KBM-7 (cell line): ENCODE measurements at places on chromosomes 2 and 18.

DNA sequence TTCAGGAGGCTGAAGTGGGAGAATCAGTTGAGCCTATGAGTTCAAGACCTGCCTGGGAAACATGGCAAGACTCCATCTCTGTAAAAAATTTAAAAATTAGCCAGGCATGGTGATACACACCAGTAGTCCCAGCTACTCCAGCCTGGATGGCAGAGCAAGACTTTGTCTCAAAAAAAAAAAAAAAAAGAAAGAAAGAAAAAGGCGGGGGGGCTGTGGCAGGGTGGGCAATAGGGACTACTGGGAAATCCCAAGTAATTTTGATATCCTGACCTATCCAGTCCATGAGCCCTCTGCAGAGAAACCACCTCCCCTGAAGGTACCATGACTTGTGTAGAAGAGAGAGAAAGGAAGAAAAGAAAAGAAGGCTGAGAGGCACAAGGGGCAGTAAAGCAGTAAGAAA is 45.3 kb downstream of the ALPK2 start:
- no peak for DNase-seq

DNA sequence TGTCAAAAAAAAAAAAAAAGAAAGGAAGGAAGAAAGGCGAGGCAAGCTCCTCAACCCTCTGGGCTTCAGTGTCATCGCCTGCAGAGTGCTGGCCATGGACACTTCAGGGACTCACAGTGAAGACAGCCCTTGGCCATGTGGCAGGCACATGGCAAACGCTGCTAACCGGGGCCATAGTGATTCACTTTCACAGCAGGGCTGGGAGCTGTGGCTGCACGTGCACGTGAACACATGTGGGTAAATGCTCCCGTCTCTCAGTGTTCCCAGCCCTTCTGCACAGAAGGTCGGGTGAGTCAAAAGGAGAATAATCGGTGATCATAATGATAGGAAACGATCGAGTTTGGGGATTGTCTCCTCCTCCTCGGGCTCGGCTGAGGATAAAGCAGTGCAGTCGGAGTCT is 46.1 kb upstream of the UBE2F start:
- no peak for DNase-seq

- DNase-seq, result no peak
Observed at GRCh38 chr2:223826995-223827394, 10.4 kb downstream of the AP1S3 start.

- DNase-seq, result no peak
Observed at GRCh38 chr2:109677835-109678580, 63.8 kb downstream of the SOWAHC start.

- no peak for DNase-seq
Observed at GRCh38 chr2:152525277-152525838, 190.4 kb downstream of the FMNL2 start.

- DNase-seq, result no peak
Observed at GRCh38 chr2:235489897-235490296, 3.9 kb upstream of the AGAP1 start.

DNA sequence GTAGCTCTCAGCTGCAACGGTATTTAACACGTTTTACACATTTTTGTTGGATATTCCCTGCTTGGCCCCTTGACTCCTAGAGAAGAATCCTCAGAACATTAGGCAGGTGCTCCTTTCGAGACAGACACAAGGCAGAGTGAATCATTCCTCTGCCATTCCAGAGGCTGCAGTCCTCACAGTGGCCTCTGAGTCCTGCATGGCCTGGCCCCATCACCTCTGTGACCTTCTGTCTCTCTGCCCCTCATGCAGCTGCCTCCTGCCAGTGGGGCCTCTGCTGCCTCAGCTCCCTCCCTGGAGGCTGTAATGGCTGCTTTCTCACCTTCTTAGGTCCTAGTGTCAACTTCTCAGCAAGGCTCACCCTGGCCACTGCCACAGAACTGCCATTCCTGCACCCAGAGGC is 101.3 kb downstream of the PTPRM start:
- DNase-seq, result no peak

- DNase-seq, result no peak
Observed at GRCh38 chr2:150449856-150450255, 37.6 kb downstream of the RND3 start.

- DNase-seq, result no peak
Observed at GRCh38 chr2:897091-897490, 53.6 kb upstream of the SNTG2 start.

GRCh38 chr18:75249672-75250470 is 39.3 kb downstream of the TSHZ1 start:
- peak; percentile 82 for DNase-seq

DNA sequence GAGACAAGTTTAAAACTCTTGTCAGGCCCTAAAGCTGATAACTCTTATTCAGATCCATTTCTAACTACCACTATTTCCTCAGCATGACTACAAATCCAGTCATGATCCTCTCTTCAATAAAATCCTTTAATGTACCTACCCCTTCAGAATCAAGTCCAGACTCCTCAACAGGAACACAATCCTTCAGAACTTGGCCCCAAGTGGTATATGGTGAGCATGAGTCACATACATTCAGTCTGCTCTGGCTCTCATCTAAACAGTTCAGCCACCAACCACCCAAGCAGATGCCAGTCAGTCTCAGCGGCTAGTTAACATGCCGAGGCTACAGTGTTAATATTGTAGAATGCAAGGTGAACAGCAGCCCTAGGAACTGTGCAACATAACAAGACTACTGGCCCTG is 9.7 kb downstream of the LMAN2L start:
- no peak for DNase-seq

DNA sequence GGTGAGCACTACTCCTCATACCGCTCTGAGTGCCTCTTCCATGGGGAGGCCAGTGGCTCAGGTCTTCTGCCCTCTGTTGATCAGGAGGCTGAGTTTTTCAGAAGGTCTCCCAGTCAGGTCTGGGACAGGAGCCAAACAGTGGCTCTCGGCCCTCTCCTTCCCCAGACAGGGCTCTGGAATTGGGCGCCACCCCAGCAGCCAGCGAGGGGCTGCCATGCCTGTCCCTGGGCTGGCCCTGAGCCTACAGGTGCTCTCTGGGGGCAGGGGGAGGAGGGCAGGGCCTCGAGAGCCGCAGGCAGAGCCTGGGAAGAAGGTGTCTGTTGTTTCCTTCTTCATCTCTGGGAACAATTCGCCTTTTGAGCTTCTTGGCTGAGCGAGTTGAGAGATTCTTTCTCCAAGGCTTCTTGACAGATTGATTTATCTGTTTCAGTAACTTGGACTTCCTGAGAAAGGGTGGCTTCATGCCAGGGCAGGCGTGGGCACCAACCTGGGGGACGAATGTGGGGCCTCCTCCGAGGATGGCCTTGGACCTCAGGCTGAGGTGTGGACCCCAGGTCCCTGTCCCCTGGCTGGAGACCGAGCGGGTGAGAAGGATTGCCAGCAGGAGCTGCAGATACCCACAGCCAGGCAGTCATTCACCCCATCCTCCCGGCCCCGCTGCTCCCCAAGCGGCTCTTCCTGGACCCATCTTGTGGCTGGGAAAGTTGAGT is 64.7 kb upstream of the GLI2 start:
- DNase-seq, result no peak

- no peak for DNase-seq
Observed at GRCh38 chr2:191859681-191860080, 12.8 kb upstream of the CAVIN2 start.

DNA sequence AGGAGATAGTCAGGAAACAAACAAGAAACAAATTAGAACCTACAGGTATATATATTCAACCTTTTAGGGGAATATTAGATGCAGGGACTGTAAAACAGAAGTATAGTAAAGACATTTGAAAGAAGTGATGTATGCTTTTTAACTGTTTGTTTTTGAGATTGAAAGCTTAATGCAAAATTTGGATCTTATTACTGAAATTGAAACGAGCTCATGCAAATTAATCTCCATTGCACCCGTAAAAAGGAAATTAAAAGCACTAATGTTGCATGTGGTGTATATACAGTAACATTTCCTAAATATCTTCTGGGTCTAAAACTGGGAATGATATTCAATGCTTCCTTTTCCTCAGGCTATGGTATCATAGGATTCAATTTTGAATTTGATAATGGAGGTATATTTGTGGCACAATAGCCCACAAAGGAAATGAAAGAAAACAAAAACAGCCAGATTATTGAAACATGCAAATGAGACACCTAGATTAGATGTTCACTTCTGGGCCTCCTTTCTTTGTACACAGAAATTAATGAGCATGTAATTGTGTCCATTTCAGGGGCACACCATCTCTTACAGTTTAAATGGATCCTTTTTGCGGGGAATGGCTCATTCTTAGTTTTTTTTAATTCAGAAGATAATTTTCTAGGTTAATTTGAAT is 1.6 kb upstream of the ELOA2 start:
- no peak for DNase-seq

DNA sequence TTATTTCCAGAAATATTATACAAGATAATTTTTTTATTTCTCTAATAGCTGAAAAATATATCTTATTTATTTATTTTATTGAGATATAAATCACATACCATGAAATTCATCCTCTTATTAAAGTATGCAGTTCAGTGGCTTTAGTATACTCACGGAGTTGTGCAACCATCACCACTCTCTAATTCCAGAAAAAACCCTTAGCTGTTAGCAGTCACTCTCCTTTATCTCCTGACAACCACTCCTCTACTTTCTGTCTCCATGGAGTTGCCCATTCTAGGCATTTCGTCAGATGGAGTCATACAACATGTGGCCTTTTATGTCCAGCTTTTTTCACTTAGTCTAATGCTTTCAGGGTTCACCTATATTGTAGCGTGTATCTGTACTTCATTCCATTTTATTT is 66.5 kb downstream of the TCF7L1 start:
- DNase-seq, result no peak

DNA sequence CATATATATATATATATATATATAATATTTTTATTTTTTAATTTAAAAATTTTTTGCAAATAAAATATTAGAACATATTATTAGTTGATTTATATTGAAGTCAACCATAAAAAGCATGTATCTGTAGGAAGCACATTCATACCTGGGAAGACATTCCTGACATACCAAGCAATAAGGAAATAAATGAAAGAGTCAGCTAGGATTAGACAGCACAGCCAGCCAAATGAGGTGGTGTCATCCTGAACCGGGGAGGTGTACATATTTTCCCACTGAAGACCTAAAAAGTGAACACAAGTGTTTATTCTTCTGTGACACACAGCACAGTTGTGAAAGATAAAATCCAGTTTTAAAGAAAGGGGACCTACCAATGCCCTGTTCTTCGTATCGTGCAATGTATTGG is 149.2 kb downstream of the ABCA12 start:
- no peak for DNase-seq

DNA sequence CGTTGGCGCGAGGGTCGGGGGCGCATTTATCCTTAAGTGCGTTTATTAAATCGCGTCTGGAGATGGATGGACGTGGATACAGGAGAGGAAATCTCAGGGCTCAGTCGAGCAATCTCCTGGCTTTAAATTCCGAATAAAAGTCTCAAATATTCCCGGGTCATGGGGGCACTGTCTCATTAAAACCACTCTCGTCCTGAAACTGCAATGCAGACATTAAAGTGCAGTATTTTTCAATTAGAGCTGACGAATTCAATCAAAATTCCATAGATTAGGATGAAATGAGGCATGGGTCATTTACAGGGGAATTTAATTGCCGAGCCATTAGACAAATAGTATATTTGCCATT is 10.7 kb upstream of the GBX2 start:
- DNase-seq, result no peak

- no peak for DNase-seq
Observed at GRCh38 chr2:51103205-51103604, 71.3 kb upstream of the NRXN1 start.

DNA sequence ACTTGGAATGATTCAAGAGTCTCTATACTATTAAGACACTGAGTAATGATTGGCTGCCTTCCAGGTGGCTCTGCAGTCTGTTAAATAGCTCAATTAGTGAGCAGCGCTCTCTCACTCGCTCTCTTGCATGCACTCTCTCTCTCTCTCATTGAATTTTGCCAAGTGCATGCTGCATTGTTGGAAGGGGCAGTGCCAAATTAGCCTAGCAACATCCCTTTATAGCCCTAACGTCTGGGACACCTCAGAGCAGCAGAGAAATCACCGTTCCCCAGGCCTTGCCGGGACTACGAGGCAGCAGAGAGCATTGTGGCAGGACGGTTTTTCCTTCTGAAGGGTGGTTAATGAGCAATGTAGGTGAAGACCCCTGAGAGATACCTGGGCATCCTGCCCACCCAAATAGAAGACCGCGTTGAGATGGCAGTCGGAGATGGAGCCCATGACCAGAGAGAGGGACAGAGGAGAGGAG is 447.6 kb upstream of the POU3F3 start:
- no peak for DNase-seq

- DNase-seq, result no peak
Observed at GRCh38 chr2:196944570-196944969, 18.1 kb upstream of the PGAP1 start.

GRCh38 chr2:132623096-132623839 is 46.7 kb downstream of the LYPD1 start:
- DNase-seq, result no peak

GRCh38 chr2:24723665-24724064 is 69.5 kb downstream of the PTRHD1 start:
- no peak for DNase-seq

GRCh38 chr18:12282442-12283039 is 25.5 kb upstream of the TUBB6 start:
- no peak for DNase-seq

DNA sequence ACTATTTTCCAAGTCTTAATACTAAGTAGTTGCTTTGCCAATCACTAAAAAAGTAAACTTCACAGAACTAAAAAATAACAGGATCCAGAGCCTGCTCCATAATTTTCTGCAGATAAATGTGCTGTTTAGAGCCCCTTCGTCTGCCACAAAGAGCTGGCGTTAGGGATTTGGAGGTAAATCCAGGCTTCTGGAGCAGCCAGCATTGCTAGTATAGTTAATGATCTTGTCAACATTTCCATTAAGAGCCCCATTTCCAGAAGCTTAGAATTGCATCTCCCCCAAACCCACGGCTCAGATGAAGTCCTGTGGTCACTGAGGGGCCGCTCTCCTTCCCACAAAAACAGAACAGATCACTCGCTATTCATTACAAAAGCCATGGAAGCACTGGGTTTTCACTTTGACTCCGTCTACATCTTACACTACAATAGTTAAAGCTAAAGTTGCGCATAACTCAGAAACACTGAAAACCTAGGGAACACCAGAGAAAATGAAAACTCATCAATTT is 41.9 kb downstream of the ZNF516 start:
- DNase-seq, result no peak

DNA sequence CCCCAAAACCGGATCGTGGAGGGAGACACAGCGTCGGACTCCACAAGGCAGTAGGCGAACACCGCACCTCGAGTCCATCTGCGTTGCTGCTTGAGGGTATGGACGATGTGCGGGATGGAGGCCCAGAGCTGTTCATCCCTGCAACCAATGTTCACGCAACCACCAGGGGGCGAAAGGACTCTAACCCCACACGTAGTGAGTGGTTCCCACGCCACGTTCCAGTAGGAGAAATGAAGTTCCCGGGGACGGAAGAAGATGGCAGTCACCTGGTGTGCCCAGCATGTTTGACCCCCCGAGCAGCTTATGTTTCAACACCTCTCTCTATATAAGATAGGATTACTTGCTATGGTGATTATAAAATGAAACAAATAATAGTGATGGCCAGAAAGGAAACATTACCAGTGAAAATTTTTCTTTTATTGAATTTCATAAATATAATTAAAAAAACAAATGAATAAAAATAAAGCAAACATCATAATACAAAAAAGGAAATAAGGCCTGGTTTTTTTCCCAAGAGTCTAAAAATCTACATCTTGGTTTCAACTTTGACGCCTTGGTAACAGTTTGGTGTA is 184.3 kb downstream of the SH3BP4 start:
- DNase-seq, result peak; percentile 68
